Activated naive CD8-positive, alpha-beta T cell treated with anti-CD3 and anti-CD28 coated beads, Interleukin-2, amount 10 ng/mL, durations not matched to agents 7 days and 5 days (primary cell): ENCODE measurements at places on chromosomes 13 and 19. TPM values are rescaled to one million over a fixed set of nuclear protein-coding genes. Genes with fewer than 3 reads are reported as not detected.

DNA sequence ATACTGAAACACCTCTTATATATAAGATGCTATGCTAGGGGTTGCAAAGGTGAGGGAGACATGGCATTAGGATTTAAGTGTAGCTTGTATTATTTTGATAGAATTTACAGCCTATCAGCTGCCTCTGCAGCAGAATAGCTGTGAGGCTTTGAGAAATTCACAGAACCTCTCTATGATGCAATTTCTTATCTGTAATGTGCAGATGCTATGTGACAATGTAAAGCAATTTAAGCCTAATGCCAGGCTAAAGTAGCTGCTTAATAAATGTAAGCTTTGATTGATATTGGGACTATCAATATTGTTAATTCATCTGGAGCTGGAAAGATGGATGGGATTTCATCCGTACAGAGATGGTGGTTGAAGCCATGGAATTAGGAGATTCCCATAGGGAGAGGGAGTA, 1.6 kb downstream of the ADGRE3 start:
- no peak for DNase-seq

DNA sequence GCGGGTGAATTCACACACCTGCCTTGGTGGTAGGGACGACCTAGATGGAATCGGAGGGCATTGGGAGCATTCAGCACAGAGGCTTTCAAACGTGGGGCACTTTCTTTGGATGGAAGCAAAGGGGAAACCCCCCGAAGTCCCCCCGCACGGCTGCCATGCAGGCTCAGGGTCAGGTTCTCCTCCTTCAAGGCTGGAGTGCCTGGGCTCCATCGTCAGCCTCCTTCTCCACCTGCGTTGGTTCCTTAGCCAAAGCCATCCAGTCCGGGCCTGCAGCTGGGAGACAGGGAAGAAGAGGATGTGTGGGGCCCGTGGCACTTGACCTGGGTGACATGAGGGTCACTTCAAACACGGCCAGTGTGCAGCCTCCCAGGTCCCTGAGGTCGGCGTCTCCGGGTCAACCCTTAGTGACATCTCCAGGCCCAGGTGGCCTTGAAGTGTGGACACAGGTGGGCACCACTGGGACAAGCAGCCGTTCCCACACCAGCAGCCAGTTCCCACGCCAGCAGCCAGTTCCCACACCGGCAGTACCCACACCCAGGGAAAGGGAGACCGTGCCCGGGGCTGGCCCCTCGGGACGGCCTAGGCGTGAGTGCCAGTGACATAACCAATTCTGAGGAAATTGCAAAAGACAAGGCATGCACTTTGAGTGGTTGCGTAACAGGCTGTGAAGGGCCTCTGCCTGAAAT, 116.0 kb downstream of the SOX1 start:
- DNase-seq: no peak

DNA sequence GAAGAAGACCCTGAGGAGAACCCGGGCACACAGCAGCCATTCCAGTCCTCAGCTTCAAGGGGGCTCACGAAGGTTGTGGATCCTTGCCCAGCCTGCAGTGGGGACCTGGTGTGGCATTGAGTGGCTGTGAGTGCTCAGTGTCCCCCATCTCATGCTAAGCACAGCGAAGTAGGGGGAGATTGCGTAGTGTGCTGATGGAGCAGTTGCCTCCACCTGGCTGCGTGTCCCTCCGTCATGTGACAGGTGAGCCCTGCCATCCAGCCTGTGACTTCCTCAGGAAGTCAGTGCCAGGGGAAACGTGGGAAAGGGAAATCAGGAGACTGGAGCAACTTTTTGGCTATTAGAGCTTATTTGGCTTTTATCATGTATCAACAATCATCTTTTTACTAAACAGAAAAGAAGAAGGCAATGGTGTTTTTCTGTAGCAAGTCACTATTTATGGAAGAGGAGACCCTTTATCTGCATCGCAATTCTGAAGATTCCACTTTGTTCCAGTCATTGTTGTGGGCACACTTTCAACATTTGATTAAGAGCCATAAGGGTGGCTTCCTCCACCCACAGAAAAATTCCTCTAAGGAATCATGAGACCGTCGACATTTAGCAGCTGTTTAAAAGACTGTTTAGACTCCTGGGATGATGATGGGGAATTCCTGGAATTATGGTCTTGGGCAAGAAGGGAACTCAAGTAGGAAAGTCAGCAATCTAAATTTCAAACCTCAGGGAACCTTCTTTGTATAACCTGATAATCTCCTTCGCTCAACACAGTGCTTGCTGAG, 126.8 kb upstream of the SPATA13 start:
- DNase-seq: no peak

- DNase-seq: no peak
Observed at GRCh38 chr19:48442116-48443035, 3.4 kb upstream of the GRWD1 start.

DNA sequence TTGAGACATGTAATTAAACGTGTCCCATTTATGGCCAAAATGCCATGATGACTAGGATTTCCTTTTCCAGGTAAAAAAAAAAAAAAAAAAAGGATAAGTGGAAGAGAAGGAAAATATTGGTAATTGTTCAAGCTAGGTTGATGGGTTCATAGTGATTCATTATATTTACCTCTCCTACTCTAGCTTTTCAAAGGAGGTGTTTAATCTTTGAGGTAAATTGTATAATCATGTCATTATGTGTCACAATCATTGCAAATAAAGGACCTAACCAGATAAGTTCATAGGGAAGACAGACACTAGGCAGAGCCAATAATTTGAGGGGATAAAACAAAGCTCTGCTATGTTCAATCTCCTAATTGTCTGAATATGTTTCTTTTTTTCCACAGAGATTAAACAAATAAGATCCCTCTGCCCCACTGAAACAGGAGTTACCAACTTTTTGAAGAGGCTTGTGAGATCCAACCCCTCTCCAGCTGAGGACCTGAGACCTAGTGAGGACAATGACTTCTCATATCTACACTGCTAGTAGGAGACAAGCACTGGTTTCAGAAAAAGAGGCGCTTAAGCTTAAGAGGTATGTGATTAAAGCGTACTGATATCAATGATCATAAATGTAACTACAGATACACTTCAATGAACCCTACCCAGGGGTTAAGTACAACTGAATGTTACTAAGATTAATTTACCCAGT, 61.4 kb downstream of the USP12 start:
- no peak for DNase-seq

DNA sequence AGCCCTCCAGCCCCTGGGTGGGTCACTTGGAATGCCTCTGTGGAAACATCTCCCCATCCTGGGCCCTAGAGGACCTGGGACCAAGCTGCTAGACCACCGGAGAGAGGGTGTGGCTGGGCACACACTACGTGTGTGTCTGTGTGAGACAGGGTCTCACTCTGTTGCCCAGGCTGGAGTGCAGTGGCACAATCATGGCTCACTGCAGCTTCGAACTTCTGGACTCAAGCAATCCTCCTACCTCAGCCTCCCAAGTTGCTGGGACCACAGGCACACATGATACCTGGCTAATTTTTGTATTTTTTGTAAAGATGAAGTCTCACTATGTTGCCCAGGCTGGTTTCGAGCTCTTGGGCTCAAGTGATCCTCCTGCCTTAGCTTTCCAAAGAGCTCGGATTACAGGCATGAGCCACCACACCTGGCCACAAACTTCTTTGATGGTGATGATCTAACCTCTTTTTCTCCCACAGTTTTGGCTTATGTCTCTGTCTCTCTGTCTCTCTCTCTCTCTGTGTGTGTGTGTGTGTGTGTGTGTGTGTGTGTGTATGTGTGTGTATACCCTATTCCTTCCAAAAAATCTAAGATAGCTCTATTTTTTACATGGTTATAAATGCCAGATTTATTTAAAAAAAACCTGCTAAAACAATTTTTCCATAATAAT, 32.1 kb upstream of the SLC7A9 start:
- no peak for DNase-seq

- DNase-seq: peak; percentile 82
Observed at GRCh38 chr19:35153701-35154524, 622 bp upstream of the FXYD5 start.

GRCh38 chr19:15118789-15119494, 11.7 kb downstream of the SYDE1 start:
- DNase-seq: no peak

GRCh38 chr19:4115050-4115817, 8.7 kb downstream of the MAP2K2 start:
- peak; percentile 72 for DNase-seq

DNA sequence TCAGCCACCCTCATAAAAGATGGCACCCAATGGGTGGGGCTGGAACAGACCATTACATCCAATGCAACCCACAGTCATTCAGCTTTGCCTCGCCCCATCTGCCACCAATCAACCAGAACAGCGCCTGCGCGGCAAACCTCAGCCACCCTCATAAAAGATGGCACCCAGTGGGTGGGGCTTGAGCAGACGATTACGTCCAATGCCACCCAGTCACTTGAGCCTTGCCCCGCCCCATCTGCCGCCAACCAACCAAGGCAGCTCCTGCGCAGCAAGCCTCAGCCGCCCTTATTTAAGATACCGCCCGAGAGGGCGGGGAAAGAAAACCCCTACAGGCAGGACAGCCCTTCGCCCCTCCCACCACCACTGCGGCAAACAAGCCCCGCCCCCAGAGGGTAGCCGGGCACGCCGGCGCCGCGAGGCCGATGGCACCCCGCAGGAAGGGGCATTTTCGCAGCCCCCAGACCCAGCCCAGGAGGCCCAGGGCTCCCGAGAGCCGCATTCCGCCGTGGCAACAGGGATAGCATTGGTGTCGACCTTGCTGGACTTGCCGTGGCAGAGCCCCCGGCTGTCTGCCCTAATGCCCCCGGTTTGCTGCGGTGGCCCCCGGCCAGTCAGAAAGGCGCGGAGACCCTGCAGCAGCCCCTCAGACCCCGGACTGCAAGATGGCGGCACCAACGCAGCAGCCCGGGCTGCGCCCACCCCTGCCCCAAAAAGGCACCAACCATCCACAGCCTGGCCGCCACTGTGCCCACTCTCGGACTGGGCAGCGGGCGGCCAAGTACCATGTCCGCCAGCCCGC, 675 bp downstream of the PEG3 start:
- DNase-seq: peak; percentile 30

DNA sequence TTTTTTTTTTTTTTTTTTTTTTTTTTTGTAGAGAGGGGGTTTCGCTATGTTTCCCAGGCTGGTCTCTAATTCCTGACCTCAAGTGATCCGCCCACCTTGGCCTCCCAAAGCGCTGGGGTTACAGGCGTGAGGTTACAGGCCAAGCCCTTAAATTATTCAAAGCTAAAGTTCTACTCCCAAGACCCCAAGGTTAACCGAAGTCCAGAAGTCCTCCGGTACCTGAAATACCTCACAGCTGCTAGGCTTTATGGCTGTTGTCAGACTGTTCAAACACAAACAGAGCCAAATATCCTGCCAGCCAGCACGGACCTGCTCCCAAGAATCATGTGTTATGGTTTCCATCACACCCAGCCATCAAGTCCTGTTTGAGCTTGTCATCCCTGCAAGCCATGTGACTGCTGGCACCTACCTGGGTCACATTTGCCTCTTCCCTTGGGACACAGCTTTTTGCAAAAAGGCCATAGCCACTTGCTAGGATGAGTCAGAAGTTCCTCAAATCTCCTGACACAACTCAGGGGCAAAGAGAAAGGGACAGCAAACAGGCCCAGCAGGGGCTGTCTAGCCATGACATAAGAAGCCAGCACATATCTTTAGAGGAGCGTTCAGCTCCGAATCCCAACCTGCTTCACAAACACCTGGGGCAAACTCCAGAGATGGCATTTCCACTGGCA, 129.9 kb downstream of the FOXO1 start:
- no peak for DNase-seq

DNA sequence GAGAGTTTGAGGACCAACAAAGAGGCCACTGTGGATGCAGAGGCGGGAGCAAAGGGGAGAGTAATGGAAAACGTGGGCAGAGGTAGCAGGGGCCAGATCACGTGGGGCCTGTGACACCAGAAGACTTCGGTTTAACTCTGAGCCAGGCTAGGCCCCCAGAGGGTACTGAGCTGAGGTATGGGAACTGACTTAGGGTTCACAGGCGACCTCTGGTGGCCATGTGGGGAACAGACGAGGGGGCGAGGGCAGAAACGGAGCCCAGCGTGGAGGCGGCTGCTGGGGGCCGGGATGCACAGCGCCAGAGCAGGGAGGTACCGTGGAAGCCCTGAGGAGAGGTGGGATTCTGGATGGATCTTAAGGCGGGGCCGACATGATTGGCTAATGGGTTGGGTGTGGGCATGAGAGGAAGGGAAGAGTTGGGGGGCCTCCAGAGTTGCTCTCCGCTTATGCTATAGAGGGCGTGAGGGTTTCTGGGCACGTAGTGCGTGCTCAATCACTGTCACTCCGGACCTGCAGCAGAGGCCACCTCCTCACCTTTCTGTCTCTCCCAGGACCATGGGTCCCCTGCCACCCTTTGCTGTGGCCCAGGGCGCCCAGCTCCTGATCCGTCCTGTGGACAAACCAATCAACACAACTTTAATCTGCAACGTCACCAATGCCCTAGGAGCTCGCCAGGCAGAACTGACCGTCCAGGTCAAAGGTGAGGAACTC, 13.7 kb downstream of the PVR start:
- DNase-seq: peak; percentile 78

GRCh38 chr19:7916955-7917266, 2.3 kb downstream of the TGFBR3L start:
- DNase-seq: no peak

GRCh38 chr19:12095111-12095790, 30.7 kb downstream of the ZNF844 start:
- DNase-seq: no peak

GRCh38 chr19:6602729-6603114, 11.8 kb upstream of the CD70 start:
- no peak for DNase-seq

DNA sequence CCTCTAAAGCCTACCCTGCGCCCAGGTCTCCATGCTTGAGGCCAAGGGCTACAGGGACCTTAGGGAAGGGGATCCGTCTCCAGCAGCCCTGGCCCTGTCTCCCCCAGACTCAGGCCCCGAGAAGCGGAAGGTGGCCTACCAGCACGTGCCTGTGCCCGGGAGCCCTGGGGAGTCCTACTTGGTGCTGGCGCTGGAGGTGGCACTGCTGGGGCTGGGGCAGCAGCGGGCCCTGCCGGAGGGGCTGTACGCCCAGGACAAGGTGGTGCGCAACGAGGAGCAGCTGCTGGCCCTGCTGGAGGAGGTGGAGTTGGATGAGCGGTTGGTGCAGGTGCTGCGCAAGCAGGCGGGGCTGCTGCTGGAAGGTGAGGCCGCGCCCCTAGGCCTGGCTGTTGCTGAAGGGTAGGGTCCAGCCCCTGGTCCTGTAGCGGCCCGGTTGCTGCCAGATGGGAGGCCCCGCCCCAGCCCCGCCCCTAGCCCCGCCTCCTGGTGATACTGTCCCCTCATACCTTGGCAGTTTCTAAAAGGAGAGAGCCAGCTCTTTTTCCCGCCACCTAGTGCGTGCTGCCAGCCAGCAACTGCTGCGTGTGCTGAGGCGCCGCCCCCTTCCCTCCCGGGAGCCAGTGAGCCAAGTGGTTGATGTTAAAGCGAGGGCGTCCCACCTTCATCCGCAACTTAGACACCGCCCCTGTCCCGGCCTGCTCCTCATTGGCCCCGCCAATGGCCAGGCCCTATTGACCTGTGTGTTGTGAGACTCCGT, 22.6 kb downstream of the ZSWIM4 start:
- peak; percentile 42 for DNase-seq

The BEST2 gene
- total RNA-seq: not detected

The SPIB gene
- total RNA-seq: not detected

The CCDC159 gene
- 40.7 TPM for total RNA-seq

The LILRB1 gene
- 1.8 TPM for total RNA-seq

The FFAR3 gene
- total RNA-seq: not detected
